ENCODE measurements at places on chromosomes 16 and 17.

GRCh38 chr17:54977744-54978143 is 9.2 kb downstream of the STXBP4 start:
- no peak for DNase-seq

GRCh38 chr17:67624886-67625656 is 92.7 kb upstream of the NOL11 start:
- no peak for DNase-seq

DNA sequence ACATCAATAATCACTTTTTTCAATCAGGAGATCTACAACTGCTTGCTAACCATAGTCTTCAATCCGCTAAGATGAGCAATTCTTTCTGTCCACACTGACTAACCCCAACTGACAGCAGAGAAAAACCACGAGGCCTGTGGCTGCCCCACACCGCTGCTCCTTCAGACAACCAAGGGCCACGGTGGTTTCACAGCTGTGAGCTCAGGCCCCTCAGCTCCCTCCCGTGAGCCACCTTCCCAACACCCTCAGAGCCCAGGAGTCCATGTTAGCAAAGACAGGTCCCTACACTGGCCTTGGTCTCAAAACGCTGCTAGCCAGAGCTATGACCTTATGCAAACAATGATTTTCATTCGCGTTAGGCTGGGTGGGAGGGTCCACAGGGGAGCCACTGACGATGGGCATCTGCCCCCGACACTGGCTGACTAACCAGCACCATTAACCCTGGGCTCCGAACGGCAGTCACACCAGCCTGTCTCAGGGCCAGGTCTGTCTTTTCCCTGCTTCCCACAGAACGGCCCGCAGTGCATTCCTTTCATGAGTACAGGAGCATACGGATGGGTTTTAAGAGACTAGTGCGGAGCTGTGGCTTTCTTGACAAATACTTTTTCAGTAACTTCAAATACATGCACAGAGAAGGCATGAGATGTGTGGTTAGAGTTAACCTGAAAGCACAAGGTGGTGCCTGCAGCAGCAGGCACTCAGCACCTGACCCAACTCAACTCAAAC is 67.3 kb downstream of the ANKRD11 start:
- no peak for DNase-seq

DNA sequence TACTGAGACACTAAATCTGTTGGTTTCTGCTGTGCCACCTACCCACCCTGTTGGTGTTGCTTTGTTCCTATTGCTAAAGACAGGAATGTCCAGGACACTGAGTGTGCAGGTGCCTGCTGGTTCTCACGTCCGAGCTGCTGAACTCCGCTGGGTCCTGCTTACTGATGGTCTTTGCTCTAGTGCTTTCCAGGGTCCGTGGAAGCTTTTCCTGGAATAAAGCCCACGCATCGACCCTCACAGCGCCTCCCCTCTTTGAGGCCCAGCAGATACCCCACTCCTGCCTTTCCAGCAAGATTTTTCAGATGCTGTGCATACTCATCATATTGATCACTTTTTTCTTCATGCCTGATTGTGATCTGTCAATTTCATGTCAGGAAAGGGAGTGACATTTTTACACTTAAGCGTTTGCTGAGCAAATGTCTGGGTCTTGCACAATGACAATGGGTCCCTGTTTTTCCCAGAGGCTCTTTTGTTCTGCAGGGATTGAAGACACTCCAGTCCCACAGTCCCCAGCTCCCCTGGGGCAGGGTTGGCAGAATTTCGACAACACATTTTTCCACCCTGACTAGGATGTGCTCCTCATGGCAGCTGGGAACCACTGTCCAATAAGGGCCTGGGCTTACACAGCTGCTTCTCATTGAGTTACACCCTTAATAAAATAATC is 14.6 kb downstream of the STH start:
- DNase-seq: no peak

DNA sequence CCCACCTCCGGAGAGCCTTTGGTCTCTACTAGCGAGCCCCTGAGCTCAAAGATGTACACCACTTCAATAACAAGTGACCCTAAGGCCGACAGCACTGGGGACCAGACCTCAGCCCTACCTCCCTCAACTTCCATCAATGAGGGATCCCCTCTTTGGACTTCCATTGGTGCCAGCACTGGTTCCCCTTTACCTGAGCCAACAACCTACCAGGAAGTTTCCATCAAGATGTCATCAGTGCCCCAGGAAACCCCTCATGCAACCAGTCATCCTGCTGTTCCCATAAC is 702 bp downstream of the SPN start:
- DNase-seq: no peak

- DNase-seq: no peak
Measured at GRCh38 chr17:68565661-68566441, 35.3 kb downstream of the FAM20A start.

DNA sequence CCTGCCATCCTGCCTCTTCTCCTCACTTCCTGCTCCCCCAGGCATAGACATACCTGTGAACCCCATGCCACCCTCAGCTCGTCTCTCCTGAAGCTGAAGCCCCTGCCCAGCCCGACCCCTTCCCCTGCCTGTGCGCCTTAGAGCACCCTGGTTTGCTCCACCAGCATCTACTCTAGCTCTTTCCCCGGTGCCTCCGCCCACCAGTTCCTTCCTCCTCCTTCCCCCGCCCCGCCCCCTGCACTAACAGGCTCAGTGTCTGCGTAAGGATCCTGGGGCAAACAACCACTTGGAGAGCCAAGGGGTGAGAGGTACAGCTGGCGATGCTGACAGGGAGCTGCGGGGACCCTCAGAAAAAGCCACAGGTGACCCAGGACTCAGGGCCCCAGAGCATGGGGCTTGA is 1.9 kb downstream of the GPR142 start:
- no peak for DNase-seq

DNA sequence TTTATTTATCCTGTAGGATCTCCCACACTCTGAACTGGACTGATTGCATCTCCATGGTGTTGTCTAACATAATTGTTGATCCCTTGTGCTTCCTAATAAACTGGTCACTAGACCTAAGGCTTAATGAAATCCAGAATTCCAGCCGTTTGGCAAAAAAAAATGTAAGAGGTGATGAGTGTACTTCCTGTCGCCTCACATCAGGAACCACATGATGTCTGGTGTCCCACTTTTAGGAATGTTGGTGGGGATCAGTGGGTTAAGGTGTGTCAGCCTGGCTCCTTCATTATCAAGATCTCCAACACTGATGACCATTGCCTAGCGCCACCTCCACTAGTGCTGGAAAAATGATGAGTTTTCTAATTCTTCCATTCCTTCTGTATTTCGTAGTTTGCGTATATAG is 18.6 kb upstream of the LONP2 start:
- no peak for DNase-seq

All from hippocampal formation (tissue), 2 donors.